ENCODE measurements at places on chromosomes 6 and 20.

DNA sequence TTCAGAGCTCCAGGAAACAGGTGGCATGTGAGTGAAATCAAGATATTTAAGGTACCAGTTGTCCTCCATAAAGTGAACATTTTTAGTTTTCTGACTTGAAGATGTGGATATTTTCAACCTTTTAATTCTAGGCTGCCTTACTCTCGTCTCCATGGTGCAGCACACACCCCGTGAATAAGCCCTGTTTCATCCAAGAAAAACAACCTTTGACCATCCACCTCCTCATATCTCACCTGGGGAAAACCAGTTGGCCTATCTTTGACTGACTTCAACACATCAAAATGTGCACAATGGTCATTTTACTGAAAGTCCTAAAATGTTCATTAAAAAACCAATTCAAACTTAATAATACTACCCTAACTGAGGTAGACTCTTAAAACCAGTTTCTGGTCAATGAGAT lies 73.8 kb upstream of the CD2AP start:
- no peak for DNase-seq

- no peak for DNase-seq
Measured at GRCh38 chr6:145744619-145745018, 9.3 kb upstream of the EPM2A start.

DNA sequence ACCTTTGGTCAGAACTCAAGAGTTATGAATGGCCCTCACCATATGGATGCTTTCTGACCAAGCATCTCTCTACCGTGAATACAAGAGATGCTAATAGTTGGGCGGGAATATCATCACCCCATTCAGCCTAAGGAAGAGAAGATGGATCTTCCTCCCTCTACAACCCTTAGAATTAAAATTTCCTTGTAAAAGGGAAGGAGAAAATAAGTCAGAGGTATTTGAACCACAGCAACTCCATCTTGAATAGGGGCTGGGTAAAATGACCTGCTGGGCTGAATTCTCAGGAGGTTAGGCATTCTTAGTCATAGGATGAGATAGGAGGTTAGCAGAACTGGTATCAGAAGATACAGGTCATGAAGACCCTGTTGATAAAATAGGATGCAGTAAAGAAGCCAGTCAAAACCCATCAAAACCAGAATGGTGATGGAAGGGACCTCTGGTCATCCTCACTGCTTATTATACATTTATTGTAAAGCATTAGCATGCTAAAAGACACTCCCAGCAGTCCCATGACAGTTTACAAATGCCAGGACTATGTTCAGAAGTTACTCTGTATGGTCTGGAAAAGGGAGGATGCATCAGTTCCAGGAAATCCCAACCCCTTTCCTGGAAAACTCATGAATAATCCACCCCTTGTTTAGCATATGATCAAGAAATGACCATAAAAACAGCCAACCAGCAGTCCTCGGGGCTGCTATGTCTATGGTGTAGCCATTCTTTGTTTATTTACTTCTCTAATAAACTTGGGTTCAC lies 101.2 kb downstream of the DTNBP1 start:
- DNase-seq: no peak

DNA sequence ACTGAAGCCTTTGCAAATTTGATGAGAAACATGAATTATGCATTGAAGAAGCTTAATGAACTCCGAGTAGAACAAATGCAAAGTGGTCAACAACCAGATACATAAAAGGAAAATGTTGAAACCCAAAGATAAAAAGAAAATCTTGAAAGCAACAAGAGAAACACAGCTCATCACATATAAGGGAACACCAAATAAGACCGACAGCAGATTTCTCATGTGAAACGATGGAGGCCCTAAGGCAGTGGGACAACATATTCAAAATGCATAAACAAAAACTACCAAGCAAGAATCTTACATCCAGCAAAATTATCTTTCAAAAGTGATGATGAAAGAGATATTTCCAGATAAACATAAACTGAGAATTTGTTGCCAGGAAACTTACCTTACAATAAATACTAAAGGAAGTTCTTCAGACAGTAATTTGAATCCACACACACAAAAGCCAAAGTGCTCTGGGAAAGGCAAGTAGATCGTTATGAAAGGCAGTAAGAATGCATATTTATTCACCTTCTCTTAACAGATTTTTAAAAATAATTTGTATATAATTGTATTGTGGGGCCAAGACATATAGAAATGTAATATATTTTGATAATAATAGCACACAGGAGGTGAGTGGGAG lies 22.5 kb downstream of the SLC52A3 start:
- no peak for DNase-seq

DNA sequence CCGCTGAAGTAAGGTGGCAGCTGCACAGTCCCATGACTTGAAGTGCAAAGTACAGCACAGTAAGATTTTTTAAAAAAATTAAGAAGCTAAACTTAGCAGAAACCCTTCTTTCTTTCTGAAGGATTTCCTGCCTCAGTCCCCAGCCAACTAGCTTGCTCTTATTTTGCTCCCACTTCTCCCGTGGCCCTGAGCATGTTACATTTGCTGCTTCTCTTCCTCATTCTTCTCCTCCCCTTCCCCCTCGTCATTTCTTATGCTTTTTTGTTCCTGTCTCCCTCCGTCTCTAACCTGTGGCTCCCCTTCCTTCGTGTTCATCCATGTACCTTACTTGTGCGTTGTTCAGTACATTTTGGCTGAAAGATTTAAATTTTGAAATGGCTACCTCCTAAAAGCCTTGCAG lies 123.0 kb downstream of the SASH1 start:
- no peak for DNase-seq

DNA sequence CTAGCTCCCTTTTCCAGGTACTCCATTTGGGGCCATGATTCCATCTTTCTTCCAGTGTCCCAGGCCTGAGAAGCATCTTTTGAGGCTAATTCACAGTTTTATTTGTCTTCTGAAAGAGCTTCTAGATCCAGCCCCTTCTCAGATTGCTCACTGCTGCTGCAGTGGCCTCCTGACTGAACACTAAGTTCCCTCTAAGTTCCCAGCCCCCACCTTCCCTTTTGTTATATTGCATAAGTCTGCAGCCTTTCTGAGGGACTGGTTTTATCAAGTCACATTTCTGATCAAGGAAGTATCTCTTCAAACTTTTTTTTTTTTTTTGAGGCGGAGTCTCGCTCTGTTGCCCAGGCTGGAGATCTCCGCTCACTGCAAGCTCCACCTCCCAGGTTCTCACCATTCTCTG lies 10.7 kb downstream of the MAPRE1 start:
- no peak for DNase-seq

DNA sequence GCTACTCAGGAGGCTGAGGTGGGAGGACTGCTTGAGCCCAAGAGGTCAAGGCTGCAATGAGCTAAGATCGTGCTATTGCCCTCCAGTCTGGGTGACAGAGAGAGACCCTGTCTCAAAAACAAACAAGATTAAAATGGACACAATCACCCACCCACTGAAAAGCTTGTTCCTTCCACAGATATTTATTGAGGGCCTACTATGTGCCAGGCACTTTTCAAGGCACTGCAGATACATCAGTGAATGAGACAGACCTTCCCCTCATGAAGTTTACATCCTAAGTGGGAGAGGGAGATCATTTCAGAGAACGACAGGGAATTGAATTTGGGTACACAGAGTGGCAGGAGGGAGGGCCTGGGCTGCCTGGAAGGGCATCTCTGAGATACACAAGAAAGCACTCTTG lies 14.4 kb downstream of the RSPO4 start:
- no peak for DNase-seq

DNA sequence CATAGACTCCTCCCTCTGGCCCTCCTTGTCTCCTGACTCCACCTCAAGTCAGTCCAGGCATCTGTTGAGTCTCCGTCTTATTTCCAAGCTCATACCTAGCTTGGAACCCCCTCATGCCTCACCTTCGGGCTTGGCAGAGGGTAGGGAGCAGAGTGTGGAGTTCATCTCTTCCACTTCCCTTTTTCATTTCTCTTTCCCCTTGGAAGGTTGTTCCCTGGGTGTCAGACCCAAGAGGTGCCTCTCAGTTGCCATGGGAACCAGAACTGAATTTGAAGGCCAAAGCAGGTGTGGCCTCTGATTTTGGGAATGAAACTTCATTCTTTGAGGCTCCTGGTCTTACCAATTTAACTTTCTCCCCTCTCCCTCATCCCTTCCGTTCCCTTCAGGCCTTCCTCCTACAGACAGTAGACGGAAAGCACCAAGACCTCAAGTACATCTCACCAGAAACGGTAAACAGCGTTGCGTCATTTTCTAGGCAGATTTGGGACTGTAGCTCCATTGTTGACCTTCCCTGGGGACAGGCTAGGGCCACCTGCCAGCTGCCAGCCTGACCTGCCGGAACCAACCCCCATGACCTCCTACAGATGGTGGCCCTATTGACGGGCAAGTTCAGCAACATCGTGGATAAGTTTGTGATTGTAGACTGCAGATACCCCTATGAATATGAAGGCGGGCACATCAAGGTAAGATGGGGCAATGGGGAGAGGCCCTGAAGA lies 6.6 kb downstream of the CDC25B start:
- no peak for DNase-seq

DNA sequence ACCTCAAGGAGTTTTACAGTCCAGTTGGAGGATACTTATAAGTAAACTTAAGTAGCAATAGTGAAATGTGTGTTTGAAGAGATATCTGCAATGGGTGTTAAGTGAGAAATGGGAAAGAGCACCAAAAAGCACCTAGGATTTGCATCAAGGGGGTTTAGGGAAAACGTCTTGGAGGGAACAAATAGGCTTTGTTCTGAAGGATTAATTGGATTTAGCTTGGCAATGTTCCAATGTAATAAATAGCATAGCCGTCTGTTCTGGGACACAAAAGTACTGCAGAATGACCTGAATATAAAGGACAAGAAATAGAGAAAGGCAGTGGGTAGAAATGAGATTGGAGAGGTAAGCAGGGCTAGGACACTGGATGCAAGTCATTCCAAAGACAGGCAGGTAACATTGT lies 2.8 kb upstream of the MYO6 start:
- DNase-seq: no peak

- DNase-seq: no peak
Measured at GRCh38 chr6:162119341-162119740, 608.2 kb downstream of the PRKN start.

DNA sequence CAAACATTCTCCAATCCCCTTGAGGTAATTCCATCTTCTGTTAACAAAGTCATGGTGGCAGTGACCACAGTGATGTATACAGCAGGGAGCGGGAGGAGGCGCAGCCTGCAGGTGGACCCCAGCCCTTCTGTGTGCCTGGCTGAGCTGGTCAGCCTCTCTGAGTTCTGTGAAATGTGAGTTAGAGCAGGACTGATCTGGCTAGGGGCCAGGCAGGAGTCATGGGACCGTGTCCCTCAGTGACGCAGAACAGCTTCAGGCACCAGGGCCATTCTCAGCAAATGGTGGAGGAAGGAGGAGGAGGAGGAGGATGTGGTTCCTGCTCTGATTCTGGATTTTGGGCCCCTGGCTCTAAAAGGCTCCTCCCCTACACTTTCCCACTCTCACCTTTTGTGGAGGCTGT lies 6.9 kb downstream of the PHACTR3 start:
- DNase-seq: no peak

DNA sequence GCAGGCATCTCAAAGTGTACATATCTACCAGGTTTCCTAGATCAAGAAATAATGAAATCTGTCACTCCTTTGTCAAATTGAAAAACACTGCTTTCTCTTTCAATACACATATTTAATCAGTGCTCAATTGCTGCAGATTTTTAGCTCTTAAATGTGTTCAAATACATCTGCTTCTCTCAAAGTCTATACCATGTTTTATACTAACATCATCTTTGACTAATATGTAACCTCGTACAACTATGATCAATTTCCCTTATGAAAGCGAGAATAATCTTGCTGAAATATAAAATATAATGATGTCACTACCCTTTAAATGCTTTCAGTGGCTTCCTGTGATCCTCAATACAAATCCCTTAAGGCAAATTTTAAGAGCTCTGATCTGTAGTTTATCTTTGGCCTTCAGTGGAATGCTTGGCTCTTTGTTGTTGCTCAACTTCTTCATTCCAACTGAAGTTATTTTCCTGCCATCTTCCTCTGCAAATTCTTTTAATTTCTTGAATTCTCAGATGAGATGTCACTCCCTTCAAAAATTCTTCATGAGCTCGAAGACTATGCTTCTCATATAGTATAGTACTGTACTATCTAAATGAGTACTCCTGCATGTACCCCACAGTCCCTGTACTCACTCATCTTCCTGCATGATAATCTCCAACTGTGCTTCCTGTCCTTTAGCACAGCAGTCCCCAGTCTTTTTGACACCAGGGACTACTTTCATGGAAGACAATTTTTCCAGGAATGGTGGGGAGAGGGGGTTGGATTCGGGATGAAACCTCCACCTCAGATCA lies 545.1 kb upstream of the GJE1 start:
- DNase-seq: no peak

DNA sequence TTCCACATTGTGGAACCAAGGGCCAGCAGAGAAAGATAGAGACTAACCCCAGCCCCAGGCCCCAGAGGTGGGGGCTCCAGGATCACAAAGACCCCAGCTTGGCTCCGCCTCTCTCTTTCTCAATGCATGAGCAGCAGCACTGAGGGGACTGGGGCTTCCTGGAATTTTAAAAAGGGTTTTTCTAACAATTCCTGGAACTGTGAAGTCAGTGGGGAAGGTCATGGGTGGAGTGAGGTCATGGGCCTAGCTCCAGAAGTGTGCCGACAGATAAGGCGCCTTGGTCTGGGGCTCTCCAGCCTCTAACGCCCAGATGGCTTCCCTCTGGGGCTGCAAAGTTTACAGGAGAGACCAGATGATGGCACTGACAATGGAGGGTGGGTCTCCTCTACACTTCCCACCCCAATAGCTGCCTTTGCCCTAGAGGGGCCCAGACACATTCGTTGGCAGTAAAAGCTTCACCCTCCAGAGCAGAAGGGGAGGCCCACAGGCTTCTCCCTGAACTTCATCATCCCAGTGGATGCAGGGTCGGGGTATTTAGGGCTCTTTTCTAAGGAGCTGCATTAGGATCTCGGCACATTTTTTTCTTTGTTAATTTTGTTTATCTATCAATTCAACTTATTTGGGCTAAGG lies 46.9 kb upstream of the CD93 start:
- DNase-seq: no peak

DNA sequence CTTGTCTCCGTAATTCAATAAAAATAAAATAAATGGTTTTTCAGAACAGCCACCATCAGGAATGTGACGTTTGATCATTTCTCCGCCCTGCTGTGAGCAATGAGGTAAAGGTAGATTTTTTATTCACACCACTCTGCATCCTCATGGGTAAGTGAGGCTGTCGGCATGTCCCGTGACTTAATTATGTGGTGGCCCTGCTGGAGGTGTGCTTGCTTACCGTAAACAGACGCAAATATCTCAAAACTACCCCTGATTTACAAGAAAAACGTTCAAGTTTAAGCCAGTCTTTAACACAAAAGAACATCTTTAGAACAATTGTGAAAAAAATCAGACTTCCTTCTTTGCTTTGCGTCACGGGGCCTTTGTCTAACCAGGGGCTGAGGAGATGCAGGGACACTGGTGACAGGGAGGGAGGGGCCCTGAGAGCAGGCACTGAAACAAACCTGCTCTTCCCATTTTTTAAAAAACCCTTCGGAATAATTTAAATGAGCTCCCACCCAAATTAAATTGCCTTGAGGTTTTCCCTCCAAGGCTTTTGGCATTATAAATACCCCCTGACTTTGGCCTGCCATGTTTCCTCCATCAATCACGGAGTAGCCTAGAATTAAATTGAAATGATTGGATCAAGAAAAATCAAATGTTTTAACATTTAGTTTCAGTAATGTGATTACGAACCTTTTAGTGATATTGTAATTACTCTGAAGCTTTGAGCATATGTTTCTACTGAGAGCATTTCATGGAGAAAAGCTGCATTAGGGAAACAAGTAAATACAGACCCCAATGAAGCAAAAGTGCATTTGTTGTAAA lies 13.4 kb downstream of the PRKN start:
- DNase-seq: no peak

Data from stimulated activated CD4-positive, alpha-beta T cell treated with anti-CD3 and anti-CD28 coated beads, Interleukin-4, amount 100 ng/mL, for 1 hour (primary cell).